ENCODE measurements at places on chromosomes 11 and 22. TPM values are rescaled to one million over a fixed set of nuclear protein-coding genes. Genes with fewer than 3 reads are reported as not detected.

The MPZL2 gene
- total RNA-seq = 52.7 TPM

The SPA17 gene
- total RNA-seq = 2.7 TPM

The CCDC116 gene
- total RNA-seq = 1.0 TPM

The KRTAP5-9 gene
- total RNA-seq = 0.57 TPM

The MIF gene
- total RNA-seq = 278 TPM

The MUC2 gene
- total RNA-seq = 0.10 TPM

The OR8K3 gene
- not detected for total RNA-seq

The TBX10 gene
- not detected for total RNA-seq

The MS4A6E gene
- 1.3 TPM for total RNA-seq

The ATG16L2 gene
- total RNA-seq = 74.8 TPM

All from aorta (tissue), 5 donors.